CD4-positive, alpha-beta T cell treated with Interleukin-4 for 1 hour (primary cell): ENCODE measurements at places on chromosomes 1 and 21.

GRCh38 chr1:235087906-235088305 is 40.7 kb downstream of the TOMM20 start:
- DNase-seq, result no peak

DNA sequence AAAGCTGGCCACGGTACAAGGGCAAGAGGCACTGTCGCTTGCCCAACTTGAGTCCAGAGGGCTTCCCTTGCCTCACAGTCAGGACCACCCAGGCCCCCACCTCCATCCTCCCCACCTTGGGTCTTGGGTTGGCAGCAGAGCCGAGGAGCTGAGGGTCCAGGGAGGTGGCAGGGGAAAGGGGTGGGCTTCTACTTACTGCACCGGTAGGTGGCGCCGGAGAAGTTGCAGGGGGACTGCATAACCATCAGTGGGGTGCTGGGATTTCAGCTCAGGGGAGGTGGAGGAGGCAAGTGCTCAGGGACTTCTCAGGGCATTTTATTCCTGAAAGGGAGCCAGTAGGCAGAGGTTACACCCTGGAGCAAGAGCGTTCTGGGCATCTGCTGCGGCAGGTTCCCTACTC is 44.0 kb downstream of the TRIM62 start:
- peak; percentile 22 for DNase-seq

DNA sequence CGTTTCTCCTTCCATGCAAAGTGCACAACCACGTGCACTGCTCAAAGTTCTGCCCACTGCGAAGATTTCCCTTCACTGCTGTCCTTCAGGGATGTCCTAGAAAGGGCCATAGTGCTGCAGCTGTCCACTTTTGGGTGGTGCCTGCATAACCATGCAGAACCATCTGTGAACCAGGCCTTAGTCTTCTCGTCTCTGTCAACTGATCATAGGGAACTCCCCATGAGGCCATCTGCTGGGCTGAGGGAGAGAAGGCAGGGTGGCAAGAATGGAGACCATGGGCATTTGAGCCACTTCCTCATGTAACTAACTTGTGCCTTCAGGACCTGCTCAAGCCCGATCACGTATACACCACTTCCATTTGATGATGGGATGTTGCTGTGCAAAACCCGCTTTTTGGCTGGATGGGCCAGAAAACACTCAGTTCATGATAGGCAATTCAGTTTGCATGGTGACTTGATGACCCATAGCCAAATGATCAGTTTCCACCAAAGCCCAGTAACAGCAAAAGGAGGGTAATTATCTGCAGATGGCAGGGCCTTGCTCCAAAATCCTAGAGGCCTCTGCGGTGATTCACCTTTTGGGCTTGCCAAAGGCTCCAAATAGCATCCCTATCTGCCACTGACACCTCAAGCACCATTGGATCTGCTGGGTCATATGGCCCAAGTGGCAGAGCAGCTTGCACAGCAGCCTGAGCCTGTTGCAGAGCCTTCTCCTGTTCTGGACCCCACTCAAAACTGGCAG is 9.5 kb downstream of the ST6GALNAC5 start:
- no peak for DNase-seq

- DNase-seq, result no peak
Observed at GRCh38 chr1:11377001-11377583, 101.9 kb upstream of the DISP3 start.

DNA sequence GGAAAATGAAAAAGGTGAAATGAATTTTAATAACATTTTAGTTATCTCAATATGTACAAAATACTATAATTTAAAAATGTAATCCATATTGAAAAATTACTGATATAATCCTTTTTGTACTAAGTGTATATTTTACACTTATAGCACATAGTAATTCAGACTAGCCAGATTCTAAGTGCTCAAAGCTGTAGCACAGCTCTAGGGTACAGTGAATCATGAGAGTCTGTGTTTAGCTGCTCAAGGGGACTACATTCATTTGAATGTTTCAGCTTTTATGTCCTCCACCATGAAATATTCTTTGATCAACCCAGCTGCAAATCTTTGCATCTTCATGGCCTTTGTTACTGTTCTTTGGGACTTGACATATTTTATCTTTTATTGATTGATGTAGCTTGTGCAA is 15.7 kb downstream of the CD53 start:
- no peak for DNase-seq
